ENCODE measurements at places on chromosomes 16 and 17.

GRCh38 chr16:69285240-69285639, 25.9 kb upstream of the VPS4A start:
- no peak for ATAC-seq

DNA sequence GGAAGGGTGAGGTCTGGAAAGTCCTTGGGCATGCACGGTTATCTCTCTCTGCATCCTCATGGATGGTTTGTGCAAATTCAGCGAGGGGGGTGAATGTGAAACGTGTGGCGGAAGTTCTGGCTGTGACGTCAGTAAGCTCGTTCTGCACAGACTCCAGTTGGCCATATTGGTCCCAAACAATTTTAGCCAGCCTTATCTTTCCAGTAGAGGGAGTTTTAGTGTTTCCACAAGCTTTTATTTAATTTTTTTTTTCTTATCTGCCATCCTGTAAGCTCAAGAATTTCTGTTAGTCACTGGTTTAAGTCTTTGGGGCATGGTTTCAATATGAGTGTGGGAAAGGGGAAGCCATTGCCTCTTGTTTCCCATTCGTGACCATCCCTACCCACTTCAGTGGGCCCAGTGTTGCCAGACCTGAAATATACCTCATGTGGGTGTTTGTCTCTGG, 39.0 kb downstream of the HLF start:
- no peak for ATAC-seq

DNA sequence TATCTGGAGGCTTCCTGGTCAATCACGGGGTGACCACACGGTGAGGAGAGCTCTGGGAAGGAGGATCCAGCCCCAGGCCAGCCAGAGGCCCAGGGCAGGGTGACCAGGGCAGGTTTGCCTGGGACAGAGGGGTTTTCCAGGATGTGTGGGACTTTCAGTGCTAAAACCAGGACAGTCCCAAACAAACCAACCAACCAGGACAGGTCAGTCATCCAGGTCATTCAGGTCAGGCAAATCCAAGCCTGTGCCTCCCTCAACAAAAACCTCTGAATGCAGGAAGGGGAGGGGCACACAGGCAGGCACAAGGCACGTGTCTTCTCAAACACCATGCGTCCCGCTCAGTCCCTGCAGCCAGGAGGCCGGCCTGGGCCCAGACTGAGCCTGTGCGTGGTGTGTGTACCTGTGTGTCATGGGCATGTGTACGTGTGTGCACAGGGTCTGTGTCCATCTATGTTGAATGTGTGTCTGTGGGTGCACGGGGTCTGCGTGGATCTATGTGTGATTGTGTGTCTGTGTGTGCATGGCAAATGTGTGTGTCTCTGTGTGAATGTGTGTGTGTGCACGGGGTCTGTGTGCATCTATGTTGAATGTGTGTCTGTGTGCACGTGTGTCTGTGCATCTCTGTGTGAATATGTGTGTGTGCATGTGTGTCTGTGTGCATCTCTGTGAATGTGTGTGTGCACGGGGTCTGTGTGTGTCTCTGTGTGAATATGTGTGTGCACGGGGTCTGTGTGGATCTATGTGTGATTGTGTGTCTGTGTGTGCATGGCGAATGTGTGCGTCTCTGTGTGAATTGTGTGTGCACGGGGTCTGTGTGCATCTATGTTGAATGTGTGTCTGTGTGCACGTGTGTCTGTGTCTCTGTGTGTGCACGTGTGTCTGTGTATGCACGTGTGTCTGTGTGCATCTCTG, 78.9 kb downstream of the RTN4RL1 start:
- ATAC-seq = no peak

GRCh38 chr16:11136600-11136999, 119.4 kb downstream of the SOCS1 start:
- ATAC-seq = no peak

DNA sequence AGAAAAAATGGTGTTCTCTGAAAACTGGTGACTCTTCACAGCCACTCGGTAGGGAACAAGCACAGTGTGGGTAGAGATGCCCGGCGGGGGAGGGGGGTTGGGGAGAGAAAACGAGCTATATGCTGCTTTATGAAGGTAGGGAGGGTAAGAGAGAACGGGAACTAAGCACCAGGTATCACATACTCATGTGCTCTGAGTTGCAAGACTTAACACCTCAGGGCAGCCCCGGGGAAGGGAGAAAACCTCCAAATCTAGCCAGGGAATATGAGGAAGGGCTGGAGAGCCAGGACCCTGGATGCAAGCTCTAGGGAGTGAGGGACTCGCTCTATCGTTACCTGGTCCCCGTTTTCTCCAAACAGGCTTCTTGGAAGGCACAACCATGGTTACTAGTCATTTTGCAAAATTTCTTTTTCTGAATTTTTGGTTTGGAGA, 35.3 kb downstream of the HIC1 start:
- ATAC-seq = no peak

DNA sequence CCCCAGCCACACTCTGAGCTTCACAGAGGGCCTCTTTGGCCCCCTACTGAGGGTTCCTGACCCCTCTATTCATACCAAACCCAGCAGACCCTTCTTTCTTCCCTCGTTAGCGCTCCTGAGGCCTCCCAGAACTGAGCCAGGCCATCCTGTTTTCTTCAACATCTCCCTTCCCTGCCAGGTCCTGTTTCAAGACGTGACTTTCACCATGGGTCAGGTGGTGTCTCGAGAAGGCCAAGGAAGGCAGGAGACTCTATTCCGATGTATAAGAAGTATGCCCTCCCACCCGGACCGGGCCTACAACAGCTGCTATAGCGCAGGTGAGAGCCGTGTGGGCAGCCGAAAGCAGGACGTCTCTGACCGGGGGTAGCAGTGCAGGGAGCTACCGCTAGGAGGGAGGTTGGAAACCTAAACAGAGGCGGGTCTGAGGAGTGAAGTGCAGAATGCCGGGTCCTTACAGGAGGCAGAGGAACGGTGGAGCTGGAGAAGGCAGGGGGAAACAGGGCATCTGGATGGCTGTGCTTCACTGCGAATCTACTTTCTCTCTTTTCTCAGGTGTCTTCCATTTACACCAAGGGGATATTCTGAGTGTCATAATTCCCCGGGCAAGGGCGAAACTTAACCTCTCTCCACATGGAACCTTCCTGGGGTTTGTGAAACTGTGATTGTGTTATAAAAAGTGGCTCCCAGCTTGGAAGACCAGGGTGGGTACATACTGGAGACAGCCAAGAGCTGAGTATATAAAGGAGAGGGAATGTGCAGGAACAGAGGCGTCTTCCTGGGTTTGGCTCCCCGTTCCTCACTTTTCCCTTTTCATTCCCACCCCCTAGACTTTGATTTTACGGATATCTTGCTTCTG, 1.3 kb upstream of the SENP3 start:
- no peak for ATAC-seq

GRCh38 chr16:12462426-12463280, 341.0 kb downstream of the CPPED1 start:
- no peak for ATAC-seq

DNA sequence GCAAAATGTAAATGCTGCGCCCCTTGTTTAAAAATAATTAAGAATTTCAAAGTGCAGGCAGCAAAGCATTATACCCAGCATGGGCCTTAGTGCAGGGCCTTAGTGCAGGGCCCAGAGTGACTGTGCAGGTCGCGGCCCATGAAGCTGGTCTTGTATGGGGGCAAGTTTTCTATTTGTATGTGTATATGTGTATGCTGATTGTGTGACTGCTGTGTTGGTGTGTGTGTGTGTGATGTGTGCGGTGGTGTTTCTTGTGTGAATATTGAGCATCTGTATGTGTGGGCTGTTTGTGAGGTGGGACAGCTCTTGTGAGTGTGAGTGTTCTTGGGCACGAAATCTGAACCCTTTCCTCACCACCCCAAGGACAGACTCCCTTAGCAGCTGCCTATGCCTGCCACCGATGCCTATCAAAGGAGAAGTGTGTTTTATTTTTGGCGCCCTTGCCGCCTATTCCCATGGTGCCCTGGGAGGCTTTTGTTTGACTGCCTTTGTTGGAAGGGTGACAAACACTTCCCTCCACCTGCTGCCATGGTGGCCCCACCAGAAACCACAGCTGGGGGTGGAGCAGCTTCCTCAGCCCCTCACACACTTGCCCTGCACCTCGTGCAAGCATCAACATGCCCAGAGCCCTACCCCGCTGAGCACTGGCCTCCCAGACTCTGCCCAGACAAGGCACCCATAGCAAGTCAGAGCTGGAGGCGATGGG, 18.0 kb downstream of the CCR7 start:
- peak; percentile 41 for ATAC-seq

DNA sequence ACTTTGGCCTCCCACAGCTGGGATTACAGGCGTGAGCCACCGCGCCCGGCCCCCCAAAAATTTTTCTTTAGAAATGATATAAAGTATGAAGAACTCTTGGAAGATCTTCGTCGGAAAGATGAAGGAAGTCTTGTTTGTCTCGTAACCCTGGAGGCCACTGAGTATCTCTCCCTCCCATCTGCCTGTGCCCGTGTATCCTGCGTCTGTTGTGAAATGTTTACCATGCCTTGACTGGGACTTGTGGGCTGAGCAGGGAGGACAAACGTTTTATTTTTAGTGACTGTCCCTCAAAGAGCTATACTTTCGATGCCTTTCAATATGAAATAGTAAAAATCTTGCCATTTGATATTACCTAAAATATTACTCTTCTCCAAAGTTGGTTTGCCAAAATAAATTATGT, 121.2 kb downstream of the RPTOR start:
- no peak for ATAC-seq

- peak; percentile 2 for ATAC-seq
These were observed 15.0 kb downstream of the SLC7A5 start for GRCh38 chr16:87854053-87854906.

DNA sequence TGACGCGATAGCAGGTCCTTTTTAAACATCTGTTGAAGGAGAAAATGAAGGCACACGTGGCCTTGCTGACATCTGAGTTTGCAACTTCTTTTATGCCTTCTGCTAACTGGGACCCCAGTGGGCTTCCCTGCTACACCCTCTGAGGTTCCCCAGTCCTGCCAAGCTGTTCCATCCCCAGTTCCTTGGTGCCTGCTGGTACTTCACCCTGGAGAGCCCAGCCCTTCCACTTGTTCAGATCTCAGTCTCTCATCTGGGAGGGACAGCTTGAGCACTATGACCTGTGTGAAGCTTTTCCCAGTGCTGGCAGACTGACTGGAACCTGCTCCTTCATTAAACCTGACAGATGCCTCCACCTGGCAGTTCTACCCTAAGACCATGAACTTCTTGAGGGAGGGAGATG, 95.5 kb downstream of the WWOX start:
- no peak for ATAC-seq

Measured in activated CD4-positive, CD25-positive, alpha-beta regulatory T cell treated with anti-CD3 and anti-CD28 coated beads, Interleukin-2, amount 50 U/mL, for 24 hours (primary cell).